ENCODE measurements at places on chromosomes 11 and 22. TPM values are rescaled to one million over a fixed set of nuclear protein-coding genes. Genes with fewer than 3 reads are reported as not detected.

- DNase-seq: no peak
Measured at GRCh38 chr11:42713279-42713678, 598.5 kb upstream of the API5 start.

The JAML gene
- total RNA-seq: 4.3 TPM

GRCh38 chr22:43222262-43222661 is 35.3 kb upstream of the TTLL12 start:
- no peak for DNase-seq

The DGCR6 gene
- 1.0 TPM for total RNA-seq

GRCh38 chr11:131684111-131685060 is 314.0 kb downstream of the NTM start:
- no peak for DNase-seq
